ENCODE measurements at places on chromosomes 4 and X.

DNA sequence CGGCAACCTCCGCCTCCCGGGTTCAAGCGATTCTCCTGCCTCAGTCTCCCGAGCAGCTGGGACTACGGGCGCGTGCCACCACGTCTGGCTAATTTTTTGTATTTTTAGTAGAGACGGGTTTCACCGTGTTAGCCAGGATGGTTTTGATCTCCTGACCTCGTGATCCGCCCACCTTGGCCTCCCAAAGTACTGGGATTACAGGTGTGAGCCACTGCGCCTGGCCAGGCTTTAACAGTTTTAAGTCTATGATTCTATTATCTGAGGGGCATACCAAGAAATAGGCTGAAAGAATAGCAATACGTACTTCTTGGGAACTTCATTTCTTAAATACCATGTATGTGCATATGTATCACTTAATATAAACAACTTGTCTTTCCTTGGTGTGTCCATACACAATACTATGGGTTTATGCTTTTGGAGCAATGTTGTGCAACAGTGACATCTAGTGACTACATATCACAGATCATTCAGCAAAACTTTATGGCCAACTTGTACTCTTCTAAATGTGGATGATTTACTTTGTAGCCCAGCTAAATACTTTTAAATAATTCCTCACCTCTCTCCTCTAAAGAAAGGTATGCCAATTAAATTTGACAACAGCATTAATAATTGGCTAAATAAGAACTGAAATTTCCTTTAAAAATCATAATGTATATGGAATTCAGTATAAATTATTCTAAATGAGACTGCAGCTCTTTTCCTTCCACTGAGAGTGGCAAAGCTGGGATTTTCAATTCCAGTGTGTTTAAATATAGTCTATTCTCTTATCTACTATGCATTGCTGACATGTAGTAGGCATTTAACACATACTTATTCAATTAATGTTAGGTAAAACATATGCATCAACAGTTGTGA is 10.4 kb downstream of the SLC9B1 start:
- no peak for DNase-seq

DNA sequence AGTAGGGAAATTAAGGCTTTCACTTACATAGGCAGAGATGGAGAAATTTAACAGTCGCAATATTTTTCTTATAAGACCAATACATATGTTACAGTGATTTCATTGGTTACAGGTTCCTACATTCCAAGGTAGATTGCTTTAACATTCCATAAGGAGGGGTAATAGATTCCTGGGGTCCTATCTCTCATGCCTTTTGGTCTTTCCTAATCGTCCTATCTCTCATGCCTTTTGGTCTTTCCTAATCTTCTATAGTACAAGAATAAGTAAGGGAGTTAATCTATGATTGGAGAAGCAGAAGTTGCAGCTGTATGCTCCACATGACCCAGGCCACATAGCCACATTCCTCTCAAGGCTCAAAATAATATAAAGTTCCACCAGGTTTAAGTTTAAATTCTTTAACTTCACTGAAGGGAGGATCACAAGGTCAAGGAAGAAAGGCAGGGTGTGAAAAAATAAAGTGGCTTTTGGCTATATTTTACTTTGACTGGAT is 285.0 kb upstream of the BOD1L1 start:
- no peak for DNase-seq

- DNase-seq: no peak
Observed at GRCh38 chr4:38189445-38189844, 229.2 kb downstream of the PTTG2 start.

GRCh38 chr4:109945056-109945455 is 32.4 kb downstream of the EGF start:
- no peak for DNase-seq

- DNase-seq: no peak
Observed at GRCh38 chr4:183434264-183434663, 10.2 kb upstream of the CDKN2AIP start.
